CMK (cell line): ENCODE measurements at places on chromosomes 7 and 10.

DNA sequence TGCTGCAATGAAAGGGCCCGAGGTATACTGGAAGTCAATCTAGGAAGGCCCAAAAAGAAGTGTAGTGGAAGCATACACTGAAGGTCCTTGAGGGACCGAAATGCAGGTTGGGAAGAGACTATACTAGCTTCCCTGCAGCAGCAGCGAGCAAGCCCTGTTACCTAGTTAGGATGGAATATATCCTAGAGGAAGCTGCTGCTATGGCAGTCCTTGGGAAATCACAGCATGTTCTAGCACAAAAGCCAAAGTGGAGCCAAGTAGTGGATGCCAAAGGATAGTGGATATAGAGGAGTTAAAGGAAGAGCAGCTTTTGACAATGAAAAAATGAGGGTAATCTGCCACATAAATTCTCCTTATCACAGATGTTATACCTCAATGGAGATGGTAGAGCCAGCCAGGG is 123.8 kb upstream of the STARD3NL start:
- no peak for DNase-seq

GRCh38 chr7:41956705-41957104 is 253.8 kb upstream of the INHBA start:
- no peak for DNase-seq

- DNase-seq, result no peak
Measured at GRCh38 chr10:70838270-70838805, 22.6 kb downstream of the SGPL1 start.

DNA sequence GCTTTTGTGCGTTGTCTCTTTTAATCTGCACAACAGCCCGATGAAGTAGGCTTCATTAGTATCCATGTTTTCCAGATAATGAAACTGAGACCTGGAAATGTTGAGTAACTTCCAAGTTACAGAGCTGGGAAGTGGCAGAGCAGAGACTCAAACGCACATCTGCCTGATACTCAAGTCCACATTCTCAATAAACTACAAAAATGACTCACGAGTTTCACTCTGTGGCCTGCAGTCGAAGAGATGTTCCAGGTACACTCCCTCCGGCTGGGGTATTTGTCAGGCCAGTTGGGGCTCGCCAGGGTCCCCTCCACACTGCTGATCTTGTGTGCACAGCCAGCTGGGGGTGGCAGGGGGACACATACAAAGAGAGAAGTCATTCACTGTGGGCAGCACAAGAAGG is 17.7 kb upstream of the OPALIN start:
- DNase-seq, result no peak

- no peak for DNase-seq
Measured at GRCh38 chr10:34262985-34263384, 552.1 kb downstream of the PARD3 start.

GRCh38 chr10:110409926-110410325 is 87.8 kb upstream of the DUSP5 start:
- DNase-seq, result no peak

- DNase-seq, result no peak
Measured at GRCh38 chr10:13969118-13969791, 361.5 kb downstream of the FRMD4A start.

DNA sequence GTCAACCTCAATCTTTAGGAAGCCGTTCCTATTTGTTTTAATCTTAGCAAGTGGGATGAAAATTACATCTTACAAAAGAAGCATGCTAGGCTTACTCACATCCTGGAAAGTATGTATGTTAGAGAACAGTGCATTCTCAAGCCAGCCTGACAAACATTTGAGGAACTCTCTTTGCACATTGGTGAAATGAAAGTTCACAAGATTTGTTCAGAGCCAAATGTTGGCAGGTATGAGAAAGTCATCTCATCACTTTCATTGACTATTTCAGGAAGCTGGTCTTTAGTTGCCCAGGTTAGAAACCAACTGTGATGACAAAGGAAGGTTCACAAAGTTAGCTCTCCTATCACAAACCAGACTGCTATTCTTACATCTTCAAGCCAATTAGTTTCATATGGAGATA is 57.1 kb downstream of the ABCB1 start:
- no peak for DNase-seq

- DNase-seq, result no peak
Measured at GRCh38 chr10:79078367-79079053, 9.7 kb downstream of the ZMIZ1 start.

GRCh38 chr7:153193144-153193595 is 433.6 kb downstream of the ACTR3B start:
- DNase-seq, result no peak
